Activated CD8-positive, alpha-beta memory T cell treated with anti-CD3 and anti-CD28 coated beads for 24 hours (primary cell): ENCODE measurements at places on chromosomes 1 and 21.

GRCh38 chr1:209190591-209191261 is 392.8 kb upstream of the CAMK1G start:
- DNase-seq: no peak

DNA sequence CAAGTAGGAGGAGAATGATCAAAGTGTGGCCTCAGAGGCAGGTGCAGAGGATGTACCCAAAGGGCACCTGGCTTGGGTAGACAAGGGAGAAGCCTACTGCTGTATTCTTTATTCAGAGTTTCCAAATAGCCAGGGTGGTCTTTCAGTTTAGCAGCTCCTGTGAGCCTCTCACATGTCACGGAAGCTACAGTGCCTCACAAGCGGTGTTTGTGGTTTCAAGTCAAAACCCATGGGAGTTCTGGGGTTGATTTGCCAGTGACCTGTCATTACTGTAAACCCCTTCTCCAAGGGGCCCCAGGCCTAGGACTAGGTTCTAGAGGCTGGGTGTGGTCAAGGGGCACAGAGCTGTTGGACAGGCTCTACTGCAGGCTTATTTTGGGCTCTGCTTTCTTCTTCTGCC is 10.2 kb upstream of the IL10 start:
- peak; percentile 73 for DNase-seq

GRCh38 chr1:164560556-164560955 is 1.6 kb downstream of the PBX1 start:
- DNase-seq: no peak

DNA sequence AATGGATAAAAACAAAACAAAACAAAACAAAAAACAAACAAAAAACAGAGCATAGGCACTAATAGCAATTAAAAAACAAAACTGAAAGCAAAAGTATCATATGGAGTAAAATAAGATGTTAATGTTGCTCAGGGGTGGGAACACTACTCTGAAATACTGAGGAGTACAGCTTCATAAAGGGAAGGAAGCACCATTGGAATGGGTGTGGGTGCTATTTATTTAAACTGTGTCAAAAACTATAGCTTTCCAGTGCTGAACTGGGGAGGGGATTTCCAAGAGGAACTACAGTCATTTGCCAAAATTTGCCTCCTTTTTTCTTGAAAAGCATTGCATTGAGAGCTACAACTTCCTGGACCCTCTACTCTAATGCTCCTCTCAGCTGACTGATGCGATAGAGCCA is 40.0 kb downstream of the SPTA1 start:
- no peak for DNase-seq
